ENCODE measurements at places on chromosomes 11 and 22.

DNA sequence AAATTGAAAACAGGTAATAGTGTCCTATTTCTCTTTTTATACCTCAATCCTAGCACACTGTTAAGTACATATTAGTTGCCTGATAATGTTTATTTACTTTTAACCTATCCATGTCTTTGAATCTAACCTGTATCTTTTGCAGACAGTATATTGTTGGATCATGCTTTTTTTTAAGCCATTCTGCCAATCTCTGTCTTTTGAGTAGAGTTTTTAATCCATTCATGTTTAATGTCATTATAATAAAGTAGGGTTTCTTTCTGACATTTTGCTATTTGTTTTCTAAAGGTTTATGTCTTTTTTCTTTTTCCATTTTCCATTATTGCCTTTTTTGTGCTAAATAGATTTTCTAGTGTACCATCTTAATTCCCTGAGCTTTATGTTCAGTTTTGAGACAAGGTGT is 23.8 kb upstream of the DEPDC7 start:
- DNase-seq, result no peak

DNA sequence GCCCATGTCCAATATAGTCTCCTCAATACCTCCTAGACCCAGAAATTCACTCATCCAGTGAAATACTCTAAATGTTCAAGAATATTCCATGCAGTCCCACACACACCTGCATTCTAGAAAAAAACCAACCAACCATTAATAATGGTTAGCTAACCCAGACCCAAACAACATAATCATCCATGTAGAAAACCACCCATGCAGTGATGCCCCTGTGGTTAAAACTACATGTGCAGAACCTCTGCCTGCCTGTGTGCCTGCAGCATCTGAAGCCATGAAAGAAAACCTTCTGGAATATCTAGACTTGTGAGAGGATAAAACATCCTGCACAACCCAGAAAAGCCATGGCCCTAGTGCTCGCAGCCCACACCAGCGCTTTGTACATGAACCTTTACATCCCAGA is 47.8 kb downstream of the SLC22A12 start:
- DNase-seq, result no peak

GRCh38 chr22:17963015-17963414 is 61.3 kb downstream of the MICAL3 start:
- DNase-seq, result no peak

GRCh38 chr11:60121264-60121663 is 32.8 kb downstream of the MS4A2 start:
- DNase-seq, result no peak

DNA sequence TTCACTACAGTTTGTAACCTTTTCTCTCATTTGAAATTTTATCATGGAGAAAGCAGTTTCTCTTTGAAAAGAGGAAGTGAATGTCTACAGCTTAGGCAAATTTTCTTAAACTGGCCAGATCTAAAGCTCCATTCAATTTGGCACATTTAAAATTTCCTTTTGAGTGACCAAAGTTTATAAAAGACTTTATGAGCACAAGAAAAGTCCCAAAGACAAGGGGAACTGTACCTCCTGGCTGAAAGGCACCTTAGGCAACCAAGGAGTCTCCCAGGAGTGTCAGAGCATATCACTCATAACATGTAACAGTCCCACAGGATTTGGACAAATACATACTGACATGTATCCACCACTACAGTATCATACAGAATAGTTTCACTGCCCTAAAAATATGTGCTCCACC is 41.3 kb downstream of the NARS2 start:
- no peak for DNase-seq

GRCh38 chr22:32803738-32804435 is 2.4 kb downstream of the TIMP3 start:
- DNase-seq, result no peak

- DNase-seq, result peak; percentile 69
Observed at GRCh38 chr11:3021125-3021524, 29.0 kb upstream of the NAP1L4 start.

DNA sequence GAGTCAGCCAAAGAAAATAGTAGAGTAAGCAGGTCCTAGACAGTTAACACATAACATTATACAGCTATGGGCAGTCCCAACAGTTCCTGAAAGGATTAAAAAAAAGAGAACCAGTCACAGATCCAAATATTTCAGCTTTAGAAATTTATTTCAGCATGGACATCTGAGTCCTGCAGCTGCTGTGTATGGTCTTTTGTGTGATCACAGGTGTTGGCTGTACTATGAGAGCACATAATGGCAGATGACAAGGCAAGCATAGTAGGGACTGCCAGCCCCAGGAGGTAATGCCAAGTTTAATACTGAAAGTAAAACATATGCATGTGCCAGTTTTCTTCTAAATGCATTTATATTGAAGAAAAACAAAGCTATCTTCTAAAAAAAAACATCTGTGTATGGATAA is 158.1 kb downstream of the GRIA4 start:
- no peak for DNase-seq

GRCh38 chr11:96167787-96168186 is 175.2 kb downstream of the MAML2 start:
- no peak for DNase-seq

- no peak for DNase-seq
Observed at GRCh38 chr11:62553839-62554361, 7.3 kb upstream of the AHNAK start.

DNA sequence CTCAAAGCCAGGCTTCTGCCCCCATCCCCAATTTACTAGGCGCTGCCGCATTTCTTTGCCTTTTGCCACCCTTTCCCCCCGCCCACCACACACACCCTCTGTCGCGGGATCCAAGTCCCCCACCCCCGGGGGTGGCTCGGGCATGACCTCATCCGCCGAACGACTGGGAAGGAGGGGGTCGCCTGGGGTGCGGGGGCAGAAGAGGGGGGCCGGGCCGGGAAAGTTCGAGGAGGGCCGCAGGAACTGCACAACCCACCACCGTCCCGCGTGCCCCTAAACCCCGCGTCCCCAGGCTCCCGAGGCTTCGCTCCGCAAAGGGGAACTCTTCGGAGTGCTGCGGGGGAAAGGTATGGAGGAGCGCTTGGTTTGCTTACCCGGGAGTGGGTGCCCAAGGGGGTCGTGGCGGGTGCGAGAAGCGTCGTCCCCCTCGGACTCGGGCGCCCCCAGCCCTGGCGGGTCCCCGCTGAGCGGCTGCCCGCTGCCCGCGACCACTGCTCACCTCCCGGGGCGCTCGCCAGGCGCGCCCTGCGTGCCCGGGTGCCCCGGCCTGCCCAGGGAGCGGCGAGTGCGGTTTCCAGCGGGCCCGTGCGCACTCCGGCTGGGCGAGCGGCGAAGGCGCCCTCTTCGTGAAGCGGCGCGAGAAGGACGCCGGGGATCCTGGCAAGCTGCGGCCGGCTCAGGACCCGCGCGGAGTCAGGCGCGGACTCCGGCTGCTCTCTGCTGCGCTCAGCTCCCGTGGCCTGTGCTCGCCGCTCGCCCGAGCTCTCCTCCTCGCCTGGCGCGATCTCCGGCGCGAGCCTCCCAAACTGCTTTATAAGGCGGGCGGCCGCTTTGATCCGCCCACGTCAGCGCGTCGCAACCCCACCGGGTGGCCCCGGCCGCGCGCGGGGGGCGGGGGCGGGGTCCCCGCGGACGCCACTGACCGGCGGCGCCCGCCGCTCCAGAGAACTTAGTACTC is 4.0 kb upstream of the WNT11 start:
- DNase-seq, result peak; percentile 8

DNA sequence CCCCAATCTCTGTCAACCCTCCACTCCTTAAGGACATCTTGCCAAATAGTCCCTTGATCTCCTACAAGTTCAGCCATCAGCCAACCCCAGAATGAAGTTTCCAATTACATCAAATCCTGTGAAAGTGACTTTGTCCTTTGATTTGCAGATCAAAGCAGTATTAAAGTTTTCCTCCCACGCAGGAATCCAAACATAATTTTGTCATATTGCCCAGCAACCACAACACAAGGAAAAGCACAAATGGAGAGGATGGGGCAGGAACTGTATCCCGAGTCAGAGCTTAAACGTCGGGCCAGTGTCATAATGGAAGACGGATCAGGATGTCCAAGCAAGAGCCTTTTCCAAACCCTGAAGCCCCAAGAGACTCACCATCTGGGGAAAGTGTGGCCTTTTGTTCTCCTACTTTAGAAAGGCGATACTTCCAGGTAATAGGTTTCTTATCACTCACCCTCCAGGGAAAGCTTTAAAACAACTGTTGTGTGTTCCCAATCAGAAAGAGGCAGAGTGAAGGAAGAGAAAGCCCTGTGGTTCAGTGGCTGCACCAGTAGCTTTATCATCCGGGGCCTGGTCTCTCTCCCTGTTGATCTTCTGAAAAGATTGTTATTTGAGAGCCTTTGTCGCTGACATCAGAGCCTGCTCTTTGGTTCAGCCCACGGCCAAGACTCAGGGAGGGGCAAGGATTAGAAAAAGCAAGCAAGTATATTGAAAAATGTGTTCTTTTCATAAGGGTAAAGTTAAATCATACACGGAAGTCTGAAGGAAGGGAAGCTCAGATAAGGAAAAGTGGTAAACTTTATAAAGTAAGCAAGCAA is 41.7 kb downstream of the EXPH5 start:
- no peak for DNase-seq

DNA sequence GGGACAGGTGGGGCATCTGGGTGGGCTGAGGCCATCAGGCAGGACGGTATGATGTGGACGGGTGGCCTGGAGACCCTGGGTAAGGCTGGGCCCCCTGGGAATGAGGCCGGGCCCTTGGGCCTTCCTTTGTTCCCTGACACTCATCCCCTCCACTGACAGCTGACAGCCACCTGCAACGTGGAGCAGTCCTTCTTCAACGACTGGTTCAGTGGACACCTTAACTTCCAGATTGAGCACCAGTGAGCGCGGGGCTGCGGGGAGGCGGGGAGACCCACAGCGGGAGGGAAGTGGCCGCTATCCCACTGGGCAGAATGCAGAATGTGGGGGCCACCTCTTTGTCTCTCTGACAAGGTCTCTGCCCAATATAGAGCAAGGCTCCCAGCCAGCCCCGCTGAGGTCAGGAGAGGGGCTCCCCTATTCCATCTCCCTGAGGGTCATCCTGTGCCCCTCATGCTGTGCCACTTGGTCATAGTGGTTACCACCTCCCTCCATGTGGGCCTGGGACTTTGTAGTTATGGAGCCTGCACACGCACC is 27.7 kb downstream of the FADS3 start:
- no peak for DNase-seq

DNA sequence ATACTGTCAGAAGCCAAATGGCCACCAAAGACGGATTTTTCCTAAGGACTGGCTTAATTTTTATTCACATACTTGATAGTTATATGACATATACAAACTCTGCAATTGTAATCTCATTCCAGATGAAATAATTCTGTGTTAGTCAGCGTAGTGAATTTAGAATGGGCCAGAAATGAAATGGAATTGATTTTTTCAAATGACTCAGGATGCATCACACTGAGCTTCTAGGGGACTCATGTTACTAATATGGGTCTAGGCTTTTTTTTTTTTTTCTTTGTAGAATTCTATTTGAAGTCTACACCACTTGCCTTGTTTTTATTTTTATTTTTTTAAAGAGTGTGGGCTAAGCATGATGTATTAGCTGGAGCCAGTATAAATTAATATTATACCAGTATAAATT is 62.7 kb downstream of the SPECC1L start:
- no peak for DNase-seq
